ENCODE measurements at places on chromosomes 5 and 9.

- DNase-seq: no peak
Observed at GRCh38 chr9:34656992-34657391, 5.0 kb downstream of the IL11RA start.

DNA sequence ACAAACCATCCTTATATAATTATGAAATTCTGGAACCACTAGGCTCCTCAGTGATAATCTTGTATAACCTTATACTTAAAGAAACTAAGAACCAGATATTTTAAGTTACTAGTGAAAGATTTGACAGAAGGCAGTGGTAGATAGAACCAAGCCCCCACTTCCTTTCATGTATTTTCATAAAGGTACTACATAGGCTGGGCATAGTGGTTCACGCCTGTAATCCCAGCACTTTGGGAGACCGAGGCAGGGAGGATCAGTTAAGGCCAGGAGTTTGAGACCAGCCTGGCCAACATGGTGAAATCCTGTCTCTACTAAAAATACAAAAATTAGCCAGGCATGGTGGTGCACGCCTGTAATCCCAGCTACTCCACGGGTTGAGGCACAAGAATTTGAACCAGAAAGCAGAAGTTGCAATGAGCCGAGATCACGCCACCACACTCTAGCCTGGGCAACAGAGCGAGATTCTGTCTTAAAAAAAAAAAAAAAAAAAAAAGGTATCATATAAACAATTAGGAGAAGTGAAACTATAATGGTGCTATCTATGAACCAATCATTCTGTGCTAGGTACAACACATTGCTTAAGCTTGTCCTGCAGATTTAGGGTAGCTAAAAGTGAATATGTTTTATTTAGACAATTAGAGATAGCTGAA is 27.9 kb upstream of the DTWD2 start:
- DNase-seq: no peak

DNA sequence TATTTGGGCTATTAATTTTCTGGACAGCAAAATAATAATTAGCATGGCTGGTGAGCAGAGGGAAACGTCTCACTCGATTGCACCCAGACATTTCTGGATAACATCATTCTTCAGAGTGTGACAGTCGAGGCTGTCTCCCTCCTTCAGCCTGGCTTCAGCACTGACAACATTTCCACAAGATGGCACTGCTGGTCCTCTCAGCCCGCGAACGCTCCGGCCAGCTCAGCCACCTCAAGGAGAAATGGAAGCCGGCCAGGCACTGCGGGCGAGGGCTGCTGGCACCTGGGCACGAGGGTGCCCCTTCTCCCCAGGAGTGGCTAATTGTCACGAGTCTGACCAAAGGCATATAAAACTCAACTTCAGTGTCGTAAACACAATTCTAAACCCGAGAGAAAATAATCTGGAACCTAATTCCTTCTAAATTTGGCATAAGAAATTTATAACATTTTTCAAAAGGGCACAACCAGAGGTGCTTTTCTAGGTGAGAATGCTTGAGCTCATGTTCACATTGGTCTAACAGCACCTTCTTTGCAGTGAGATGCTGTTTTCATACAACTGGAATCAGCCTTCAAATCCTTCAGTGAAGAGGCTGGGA is 65.9 kb downstream of the DAP start:
- DNase-seq: no peak

DNA sequence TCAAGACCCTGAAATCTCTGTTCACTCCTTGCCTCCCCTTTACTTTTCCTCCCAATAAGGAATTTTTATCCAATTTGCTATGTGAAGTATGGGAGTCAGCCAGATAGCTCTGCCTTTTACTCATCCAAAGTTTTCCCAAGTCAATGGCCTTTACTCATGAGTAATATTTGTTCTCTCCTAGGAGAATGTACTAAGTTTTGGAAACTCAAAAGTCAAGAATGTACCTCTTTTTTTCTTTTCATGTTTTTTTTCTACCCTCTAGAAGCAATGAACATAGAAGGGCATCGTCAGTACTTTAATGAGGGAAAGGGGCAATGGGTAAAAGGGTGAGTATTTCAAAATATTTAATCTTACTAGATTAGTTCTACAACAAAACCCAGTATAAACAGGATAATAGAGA is 140.2 kb upstream of the SGCD start:
- no peak for DNase-seq

DNA sequence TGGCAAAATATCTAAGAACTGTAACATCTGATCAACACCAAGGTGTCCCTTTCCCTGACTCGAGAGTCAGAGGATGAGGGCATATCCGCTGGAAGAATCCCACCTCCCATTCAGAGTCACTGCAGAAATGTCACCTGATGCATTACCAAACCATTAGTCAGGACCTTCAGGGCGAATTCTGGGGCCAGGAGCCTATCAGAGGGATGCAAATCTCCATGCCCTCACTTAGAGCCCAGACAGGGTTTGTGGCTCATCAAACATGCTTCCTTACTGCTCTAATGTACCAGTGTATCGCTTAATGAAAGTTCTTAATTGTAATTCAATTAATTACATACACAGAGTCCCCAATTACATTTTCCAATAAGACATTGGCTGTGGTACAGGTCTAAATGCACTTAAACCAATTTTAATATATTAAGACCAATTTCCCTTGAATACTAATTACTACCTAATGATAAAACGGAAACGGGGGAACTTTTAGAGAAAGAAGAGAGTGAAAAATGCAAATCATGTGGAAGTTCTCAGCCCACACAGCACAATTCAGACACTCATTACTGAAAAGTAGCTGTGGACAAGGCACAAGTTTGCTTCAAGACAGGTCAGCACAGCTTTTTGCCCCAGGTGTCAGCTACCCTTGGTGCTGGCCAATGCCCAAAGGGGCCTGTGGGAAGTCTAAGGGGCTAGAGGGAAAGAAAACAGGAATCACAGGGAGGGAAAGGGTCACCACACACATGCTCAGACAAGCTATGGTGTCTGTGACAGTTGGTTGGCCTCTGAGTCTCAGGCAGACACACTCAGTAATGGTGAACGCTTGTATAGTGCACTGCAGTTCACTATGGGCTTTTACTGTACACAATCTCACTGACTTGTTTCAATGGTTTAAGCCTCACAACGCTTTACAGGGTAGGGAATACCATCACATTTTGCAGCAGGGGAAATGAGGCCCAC is 211.6 kb downstream of the MAPKAP1 start:
- no peak for DNase-seq

DNA sequence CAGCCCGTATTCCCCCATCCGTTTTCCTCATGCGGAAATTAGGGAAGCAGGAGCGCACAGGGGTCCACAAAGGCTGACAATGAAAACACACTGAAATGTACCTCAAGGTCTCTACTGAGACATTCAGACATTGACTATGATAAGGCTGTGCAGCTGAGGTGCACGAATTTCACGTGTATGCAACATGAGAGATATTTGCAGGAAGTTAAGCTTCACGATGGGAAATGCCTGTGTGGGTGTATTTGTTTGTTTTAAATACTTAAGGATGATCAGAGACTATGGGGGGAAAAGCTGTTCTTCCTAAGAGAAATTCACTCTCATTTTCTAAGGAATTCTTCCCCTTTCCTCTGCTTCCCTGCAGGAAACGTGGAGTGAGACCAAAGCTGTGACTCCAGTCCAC is 2.6 kb upstream of the SPATA31E1 start:
- DNase-seq: no peak
